NCI-H1436 (cell line): ENCODE measurements at places on chromosomes 5 and 9.
A peak's percentile ranks its signal among the peaks of the same experiment; 100 is the strongest.

DNA sequence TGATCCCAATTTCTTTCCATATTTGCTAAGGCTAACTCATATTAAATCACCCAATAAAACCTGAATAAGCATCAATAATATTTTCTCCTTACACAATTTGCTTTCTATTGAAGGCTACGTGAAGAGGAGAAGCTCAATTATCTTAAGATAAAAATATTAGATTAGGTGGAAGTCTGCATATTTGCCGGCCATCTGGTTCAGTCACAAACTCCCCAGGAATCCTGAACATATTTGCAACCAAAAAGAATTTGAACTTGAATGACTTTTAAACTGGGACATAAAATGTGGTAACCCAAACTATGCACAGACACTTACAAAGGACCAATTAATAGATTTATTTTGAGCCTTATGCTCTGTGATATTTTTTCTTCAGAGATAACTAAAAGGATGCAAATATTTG, 92.3 kb downstream of the HAPLN1 start:
- DNase-seq: no peak

DNA sequence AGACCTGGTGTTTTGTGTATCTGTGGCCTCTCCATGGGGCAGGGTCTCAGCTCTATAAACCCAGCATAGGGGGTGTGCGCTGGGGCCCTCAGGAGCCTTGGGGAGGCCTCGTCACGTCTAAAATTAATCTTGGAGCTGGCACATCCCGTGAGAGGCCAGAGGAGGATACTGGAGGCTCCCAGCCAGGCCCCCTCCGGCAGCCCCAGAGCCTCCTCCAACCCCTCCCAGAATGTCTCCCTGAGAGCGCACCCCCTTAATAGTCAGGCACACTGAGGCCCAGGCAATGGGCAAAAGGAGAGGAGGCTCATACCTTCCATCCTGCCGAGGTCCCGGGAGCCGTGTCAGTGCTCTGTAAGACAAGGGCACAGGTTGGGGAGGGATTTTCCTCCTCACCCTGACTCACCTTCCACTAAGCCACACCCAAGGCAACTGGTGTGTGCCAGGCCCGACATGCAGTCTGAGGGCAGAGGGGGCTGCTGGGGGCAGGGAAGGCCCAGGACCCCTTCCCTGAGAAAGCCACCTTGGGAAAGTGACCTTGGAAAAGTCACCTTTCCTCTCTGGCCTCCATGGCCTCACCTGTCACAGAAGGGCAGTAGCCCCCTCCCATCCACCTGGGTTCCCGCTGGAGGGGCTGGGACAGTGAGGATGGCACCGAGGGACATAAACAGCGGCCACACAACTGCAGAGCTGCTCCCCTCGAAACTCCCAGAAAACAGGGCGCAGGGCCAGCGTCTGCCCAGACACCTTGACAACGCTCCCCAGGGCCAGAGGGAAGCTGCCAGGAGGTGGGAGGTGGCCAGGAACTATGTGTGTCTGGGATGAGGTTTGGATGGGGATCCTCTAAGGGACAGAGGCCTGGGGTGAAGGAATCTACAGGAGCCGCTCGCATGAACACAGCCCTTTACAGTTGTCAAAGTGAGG, 2.9 kb downstream of the AK1 start:
- no peak for DNase-seq

DNA sequence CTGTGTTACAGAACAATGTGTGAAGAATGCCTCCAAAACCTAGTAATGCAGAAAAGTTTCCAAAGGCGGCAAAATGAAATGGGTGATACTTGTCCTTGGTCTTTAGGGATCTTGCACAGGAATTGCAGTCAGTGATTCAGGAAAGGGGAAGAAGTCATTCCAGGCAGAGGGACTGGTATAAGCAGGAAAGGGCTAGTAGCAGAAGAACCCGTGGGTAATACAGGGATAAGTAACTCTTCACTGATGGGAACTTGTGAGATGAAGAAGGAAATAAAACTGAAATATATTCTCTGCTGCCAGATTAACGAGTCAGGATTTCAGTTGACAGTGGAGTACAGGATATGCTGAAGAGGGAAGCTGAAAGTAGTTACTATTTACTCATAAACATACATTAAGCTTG, 1.2 kb downstream of the SRFBP1 start:
- no peak for DNase-seq

DNA sequence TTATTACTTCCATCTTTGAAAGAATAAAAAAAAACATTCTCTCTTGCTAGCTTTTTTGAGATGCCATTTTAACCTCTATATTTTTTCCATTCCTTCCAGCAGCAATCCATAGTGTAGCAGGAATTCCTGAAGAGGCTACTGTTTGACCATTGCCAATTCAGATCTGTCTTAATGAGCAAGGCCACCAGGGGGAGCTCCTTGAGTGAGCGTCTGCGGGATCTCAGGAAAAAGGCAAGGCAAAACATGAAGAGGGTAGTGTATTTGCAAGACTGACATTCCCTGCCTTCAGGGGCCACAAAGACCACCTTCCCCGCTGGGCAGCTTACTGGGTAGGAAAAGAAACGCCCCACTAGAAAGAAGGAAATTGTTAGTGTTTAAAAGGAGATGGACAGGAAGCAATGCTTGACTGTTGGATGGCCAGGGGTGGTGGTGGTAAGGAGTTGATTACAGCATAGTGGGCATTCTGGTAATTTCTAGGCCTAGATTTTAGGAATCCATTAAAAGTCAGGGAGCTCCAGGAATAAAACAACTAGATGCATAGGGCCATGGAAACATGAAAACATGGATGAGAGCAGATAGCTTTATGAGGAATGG, 206.6 kb upstream of the HAPLN1 start:
- peak; percentile 5 for DNase-seq

DNA sequence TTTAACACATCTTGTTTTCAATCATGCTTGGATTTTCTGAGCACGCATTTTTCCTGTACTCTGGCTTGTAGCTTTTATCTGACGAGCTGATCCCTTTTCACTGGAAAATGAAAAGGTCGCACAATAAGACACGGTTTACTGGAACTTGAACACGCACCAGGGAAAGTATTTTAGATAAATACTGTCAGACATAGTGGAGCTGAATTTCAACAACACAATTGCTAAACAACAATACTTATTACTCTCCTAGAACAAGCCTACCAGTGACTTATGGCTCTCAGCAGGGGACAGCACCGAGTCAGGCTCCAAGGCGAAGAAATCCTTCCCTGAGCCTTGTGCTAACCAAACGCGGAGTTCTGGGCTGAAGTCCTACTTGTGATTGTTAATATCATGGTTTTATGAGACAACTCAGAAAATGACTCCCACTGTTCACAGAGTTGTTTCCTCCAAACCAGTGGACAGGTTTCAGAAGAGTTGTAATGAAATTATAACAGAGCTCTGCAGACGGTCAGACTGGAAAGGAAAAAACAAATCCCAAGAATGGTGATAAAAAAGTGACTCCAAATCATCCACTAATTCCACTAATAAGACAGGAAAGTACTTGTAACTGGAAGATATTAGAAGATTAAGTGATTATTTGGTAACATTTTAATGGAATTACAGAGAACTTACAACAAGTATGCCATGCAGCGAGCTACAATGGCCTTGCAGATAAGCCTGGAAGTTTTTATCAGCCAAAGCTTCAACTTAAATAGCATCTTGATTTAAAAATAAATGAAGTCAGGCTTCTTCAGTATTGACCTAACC, 359.6 kb downstream of the EBF1 start:
- no peak for DNase-seq
